ENCODE measurements at places on chromosomes 16 and 17.

DNA sequence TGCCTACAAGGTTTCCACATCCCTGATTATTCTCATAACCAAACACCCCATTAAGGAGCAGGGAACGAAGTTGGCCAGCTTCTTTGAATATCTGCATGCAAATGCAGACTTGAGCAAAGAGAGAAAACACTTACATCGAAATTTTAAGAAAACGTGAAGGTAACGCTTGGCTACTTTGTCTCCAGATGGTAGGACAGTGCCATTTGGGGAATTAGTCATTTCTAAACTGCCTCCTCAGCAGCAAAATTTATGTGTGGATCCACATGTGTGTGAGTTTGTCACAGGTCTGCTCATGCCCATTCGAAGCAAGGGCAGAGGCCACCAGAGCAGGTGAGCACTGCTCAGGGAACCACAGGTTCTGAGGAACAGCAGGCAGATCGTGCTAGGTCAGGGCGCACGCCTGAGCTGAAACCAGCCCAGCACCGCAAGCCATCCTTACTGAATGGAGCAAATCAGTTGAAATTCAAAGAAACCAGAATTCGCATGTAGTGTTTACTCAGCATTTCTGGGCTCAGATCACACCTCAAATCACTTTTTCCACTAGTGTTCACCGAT lies 80.1 kb downstream of the SOCS1 start:
- DNase-seq = no peak

GRCh38 chr17:63679214-63679613 lies 20.7 kb downstream of the LIMD2 start:
- DNase-seq = no peak

GRCh38 chr16:70434484-70435260 lies 4.2 kb downstream of the ST3GAL2 start:
- no peak for DNase-seq

- DNase-seq = no peak
Observed at GRCh38 chr16:87324411-87325275, 7.5 kb upstream of the C16orf95 start.

- peak; percentile 63 for DNase-seq
Observed at GRCh38 chr17:18248300-18248731, 10.2 kb downstream of the FLII start.

- no peak for DNase-seq
Observed at GRCh38 chr17:31699281-31699680, 159.8 kb downstream of the COPRS start.

- no peak for DNase-seq
Observed at GRCh38 chr17:68034452-68034776, 1.1 kb upstream of the KPNA2 start.

- no peak for DNase-seq
Observed at GRCh38 chr17:32558326-32558955, 71.6 kb downstream of the CDK5R1 start.

DNA sequence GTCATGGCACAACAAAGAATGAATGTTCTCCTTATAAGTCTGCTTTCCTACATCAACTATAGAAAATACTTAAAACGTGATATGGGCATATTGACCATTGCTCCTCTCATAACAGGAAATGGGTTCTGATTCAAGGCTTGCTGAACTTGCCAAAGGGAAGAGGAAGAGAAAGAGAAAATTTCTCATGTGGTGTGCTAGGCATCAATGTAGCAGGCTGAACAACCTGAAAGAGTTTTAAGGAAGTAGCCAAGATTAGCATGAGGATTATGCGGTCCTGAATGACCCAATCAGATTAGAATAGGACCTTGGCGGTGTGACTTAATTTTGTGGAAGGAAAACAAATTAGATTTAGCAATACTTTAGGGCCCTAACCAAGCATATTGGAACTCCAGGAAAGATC lies 617.7 kb upstream of the CDH11 start:
- DNase-seq = no peak
